Psoas muscle (tissue), 8 donors: ENCODE measurements at places on chromosomes 6 and 20. TPM values are rescaled to one million over a fixed set of nuclear protein-coding genes. Genes with fewer than 3 reads are reported as not detected.

GRCh38 chr6:142903812-142904211 lies 41.2 kb downstream of the HIVEP2 start:
- no peak for DNase-seq
- peaks cover 73% of the 10 kb centered on the region for H3K4me1 ChIP-seq
- H3K27me3 ChIP-seq, result no peaks in the 10 kb centered on the region
- H3K36me3 ChIP-seq, result no peaks in the 10 kb centered on the region

DNA sequence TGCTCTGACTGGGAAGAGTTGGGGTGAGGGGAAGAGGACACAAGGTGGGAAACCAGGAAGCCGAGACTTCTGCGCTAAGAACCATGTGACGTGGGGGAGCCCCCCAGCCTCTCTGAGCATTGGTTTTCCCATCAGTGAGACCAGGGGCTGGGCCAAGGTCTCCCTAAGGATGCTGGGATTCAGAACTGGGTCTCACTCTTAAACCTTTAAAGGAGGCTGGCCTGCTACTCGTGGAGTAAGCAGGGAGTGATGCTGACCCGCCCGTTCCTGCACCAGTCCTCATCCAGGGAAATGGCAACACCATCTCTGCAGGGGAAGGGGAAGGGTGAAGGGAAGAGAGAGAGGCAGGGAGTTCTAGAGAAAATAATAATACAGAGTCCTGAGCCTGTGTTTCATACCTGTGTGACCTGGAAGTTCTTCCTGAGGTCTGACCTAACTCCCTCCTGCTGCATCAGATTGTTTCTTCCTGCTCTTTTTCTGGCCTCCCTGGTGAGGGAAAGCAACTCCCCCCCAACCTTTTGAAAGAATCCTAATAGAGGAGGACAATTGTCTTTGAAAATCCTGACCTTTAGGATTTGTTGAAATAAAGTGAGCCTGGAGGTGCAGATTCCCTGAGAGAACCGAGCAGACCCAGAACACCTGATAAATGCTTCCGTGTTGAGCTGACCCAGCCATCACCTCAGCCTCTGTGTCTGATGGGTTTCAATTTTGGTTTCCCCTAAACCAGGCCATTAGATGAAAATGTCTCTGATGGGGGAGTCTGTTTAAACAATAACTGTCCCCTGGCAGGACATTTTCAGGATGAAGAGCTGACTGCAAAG lies 3.0 kb upstream of the GRM4 start:
- H3K4me1 ChIP-seq, result peaks cover 14% of the 10 kb centered on the region
- DNase-seq, result no peak
- no peak overlapping the region for H3K4me3 ChIP-seq
- no peaks in the 10 kb centered on the region for H3K27me3 ChIP-seq
- H3K27ac ChIP-seq, result no peak overlapping the region

The METTL24 gene
- not detected for total RNA-seq

The LY6G6C gene
- not detected for total RNA-seq

The TRAPPC3L gene
- not detected for total RNA-seq

DNA sequence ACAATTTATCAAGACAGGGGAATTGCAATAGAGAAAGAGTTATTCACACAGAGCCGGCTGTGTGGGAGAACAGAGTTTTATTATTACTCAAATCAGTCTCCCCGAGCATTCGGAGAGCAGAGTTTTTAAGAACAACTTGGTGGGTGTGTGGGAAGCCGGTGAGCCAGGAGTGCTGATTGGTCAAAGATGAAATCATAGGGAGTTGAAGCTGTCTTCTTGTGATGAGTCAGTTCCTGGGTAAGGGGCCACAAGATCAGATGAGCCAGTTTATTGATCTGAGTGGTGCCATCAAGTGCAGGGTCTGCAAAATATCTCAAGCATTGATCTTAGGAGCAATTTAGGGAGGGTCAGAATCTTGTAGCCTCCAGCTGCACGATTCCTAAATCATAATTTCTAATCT lies 50.0 kb upstream of the ECI2 start:
- no peaks in the 10 kb centered on the region for H3K36me3 ChIP-seq
- H3K27ac ChIP-seq, result no peak overlapping the region
- no peaks in the 10 kb centered on the region for H3K4me1 ChIP-seq
